ENCODE measurements at places on chromosomes 3 and 15.

DNA sequence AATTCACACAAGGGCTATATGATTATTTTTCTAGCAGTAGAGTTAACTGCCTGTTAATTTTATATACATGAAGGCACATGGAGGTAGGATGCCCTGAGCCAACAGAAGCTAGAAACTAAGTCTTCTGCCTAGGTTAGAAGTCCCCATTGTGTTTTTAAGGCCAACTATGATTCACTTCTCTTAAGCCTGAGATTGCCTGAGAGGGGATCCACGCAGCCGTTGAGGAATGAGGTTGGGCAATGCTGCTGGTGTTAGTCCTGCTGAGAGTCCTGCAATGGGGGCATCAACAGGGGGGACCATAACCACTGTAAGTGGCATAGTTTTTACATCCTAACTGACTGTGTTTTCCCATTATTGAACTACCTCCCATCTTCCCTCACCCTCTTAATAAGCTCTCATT, 60.1 kb upstream of the PFN2 start:
- no peak for DNase-seq

GRCh38 chr3:195916291-195916690, 7.9 kb upstream of the TNK2 start:
- DNase-seq = no peak

DNA sequence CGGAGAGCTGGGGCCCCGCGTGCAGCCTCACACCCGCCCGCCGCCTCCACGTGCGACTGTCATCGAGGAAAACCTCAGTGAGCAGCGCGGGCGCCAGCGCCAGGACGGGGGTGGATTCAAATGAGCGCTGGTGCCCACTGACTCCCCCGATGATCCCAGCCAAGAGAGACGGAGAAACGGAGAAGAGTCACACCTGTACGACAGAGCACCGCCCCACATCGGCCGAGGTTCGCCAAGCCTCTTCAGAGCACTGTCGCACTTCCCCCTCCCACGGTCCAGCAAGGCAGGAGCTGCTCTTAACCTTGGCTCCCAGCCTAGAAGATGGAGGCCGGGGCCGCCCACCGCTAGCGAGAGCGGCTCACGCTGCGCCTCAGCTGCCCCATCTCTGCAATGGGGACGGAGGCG, 130.9 kb upstream of the IQSEC1 start:
- no peak for DNase-seq

DNA sequence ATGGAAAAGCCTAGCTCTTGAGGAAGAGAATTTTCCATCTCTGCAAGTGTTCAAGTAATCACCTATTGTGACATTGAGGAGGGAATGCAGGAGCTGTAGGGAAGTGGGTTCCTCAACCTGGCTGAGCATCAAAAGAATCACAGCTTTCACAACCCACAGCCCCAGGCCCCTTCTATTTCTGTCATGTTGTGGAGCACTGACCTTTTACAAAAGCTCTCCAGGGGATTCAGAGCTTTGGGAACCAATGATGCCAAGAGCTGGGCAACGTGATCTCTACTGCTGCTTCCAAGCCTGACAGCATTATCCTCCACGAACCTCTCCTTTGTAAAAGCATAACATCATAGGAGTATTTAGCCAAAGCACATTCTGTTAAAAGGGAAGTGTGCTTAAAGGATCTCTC, 231.1 kb downstream of the ADAMTS9 start:
- DNase-seq = no peak

- DNase-seq = no peak
Measured at GRCh38 chr3:134931045-134931785, 136.2 kb downstream of the EPHB1 start.

- no peak for DNase-seq
Measured at GRCh38 chr15:44763187-44763586, 26.9 kb downstream of the TRIM69 start.
